Hematopoietic multipotent progenitor cell treated with erythropoietin and hydrocortisone succinate and interleukin-3 and kit ligand, for 4 days (in vitro differentiated cells): ENCODE measurements at places on chromosomes 4 and X.

DNA sequence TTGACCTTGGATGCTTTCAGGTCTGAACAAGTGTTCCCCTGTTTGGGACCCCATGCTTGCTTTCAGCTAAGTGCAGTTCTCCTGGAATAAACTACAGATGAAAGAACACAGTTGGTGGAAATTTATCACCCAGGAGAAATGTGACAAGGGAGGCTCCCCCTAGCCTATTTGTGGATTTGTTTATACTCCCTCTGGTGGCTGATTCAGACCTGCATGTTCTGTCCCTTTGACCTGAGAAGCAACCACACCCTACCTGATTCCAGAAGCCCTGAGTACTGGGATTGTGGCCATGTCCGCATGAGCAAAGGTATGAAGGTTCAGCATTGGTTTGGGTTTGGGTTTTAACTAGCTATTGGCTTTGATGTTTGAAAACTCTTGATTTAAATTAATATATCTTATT, 440.9 kb downstream of the MID1IP1 start:
- DNase-seq: peak; percentile 69

- DNase-seq: no peak
These were observed 76.2 kb downstream of the DOCK11 start for GRCh38 chrX:118571836-118572235.

- no peak for DNase-seq
These were observed 14.7 kb downstream of the PDGFC start for GRCh38 chr4:156956826-156957368.

DNA sequence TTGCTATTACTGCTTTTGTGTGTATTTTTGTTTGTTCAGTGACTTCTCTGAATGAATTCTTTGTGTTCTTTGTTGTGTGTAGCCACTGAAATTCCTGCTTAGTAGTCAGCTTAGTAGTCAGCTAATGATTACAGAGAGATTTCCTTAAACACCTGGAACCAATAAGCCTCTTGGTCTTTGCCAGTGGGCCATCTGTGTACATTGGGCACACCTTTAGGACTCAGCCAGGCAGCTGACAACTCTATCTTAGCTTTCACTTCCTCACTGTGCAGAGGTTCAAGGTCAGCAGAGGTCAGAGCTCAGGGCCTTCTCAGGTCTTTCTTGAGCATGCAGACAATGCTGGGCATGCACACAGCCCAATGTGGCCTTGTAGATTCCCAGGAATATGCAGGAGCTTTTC, 59.3 kb downstream of the RWDD4 start:
- no peak for DNase-seq

- DNase-seq: peak; percentile 17
These were observed 82.8 kb upstream of the HPF1 start for GRCh38 chr4:169840554-169840953.

GRCh38 chrX:31604629-31605221, 532.9 kb upstream of the FTHL17 start:
- DNase-seq: peak; percentile 1

DNA sequence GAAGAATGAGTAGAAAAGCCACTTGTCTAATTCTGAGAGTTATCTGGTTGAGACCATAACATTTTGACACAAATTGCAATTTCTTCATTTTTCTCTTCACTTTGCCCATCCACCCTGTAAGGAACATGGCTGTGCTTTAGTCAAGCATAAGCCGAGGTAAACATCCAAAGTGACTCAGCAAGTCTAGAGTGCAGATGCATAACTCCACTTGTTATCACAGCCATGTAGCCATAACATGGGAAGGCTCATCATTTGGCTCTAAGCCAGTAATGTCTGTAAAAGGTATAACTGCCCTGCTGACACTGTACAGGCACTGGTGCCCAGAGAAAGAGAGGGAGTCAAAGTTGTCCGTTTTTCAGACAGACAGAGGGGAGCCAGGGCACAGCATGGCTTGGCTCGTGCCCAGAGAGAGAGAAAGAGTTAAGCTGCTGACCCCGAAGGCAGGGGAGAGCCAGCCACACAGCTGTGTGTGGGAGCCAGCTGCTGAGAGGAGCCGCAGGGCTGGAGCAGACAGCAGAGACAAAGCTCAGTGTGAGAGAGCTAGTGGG, 76.9 kb upstream of the EXOC1L start:
- DNase-seq: peak; percentile 34

DNA sequence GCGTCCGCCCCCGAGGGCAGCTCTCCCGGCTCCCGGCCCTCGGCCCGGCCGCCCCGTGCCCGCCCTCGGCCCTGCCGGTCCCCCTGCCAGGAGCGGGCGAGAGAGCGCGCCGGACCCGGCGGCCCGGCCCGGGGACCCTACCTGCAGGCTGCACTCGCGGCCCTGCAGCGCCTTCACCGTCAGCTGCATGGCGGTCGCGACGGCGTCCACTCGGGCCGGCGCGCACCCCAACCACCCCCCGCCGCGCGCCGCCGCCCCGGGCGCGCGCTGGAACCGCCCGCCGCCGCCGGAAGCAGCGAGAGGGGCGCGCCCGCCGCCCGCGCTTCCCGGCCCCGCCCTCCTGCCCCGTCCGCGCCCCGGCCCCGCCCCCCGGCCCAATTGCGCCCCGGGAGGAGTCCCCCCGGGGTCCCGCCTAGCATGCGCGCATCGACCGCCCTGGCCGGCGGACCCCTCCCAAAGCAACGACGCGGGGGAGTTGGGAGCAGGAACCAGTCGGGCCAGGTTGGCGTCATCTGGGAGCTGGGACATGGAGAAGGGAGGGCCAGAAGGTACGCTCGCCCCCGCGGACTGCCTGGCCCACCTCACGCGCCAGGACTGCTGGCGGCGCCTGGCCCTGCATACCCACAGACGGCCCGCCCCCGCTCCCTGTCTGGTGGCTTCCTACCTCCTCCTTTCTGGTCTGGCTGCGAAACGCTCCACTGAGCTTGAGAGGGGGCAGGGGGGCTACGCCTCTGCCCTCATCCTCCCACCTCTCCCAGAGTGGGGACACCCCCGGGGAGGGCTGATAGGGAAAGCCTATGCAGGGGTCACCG, at the start of gene UBL4A:
UBL4A (minus strand) TSS at position 220 of the 812 bp plus-strand sequence; CDS start at position 189, 31 bp downstream.
- DNase-seq: peak; percentile 78

DNA sequence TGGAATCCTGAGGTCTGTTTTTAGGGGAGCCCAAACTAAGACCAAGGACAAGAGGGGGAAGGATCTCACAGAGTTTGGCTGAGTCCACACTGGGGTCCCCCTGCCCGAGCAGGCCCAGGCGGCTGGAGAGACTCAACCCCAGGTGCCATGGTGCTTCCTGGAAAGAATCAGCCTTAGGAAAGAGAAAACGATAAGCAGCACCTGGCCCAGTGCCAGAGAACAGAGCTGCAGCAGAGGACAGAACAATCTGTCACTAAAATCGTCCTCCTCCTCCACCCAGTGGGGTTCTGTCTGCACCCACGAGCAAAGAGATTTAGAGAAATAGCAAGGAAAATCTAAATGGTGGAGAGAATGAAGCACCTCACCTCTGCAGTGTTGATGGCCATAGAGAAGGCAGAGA, 470.5 kb downstream of the BCOR start:
- peak; percentile 41 for DNase-seq

- no peak for DNase-seq
These were observed 1355.6 kb downstream of the FSTL5 start for GRCh38 chr4:160808174-160808573.

DNA sequence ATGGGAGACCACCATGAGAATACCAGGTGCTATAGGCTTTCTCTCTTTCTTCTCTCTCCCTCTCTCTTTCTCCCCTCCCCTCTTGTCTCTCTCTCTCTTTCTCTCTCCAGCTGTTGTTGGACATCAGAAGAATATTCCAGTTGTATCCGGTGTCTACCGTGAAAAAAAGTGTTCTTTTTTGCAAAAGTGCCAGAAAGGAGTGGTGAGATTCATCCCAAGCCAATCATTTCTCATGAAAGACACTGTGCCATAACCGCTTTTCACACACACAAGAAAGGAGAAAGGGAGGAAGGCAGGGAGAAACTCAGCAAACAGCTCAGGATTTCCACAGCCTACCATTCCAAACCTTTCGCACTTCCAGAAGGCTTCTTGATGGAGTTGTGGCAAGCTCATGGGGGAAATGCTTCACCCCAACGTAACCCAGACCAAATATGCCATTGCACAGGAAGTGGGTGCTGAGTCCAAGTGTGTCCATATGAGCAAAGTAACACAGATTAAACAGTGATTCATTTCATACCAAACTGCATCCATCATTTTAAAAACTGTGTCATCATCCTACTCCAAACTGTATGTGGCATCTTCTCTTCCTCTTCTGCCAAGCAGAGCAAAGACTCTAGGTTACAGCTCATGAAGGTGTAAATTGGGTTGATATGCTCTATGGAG, 224.0 kb downstream of the APBB2 start:
- peak; percentile 27 for DNase-seq
